CD4-positive, alpha-beta T cell treated with Interleukin-2 at 100 ng/mL for 4 hours (primary cell): ENCODE measurements at places on chromosomes 2 and 18.

GRCh38 chr2:10367472-10368439 lies 65.1 kb downstream of the HPCAL1 start:
- DNase-seq, result no peak

GRCh38 chr2:53715568-53715967 lies 52.0 kb upstream of the CHAC2 start:
- no peak for DNase-seq

GRCh38 chr2:136342138-136342537 lies 224.2 kb upstream of the CXCR4 start:
- no peak for DNase-seq

DNA sequence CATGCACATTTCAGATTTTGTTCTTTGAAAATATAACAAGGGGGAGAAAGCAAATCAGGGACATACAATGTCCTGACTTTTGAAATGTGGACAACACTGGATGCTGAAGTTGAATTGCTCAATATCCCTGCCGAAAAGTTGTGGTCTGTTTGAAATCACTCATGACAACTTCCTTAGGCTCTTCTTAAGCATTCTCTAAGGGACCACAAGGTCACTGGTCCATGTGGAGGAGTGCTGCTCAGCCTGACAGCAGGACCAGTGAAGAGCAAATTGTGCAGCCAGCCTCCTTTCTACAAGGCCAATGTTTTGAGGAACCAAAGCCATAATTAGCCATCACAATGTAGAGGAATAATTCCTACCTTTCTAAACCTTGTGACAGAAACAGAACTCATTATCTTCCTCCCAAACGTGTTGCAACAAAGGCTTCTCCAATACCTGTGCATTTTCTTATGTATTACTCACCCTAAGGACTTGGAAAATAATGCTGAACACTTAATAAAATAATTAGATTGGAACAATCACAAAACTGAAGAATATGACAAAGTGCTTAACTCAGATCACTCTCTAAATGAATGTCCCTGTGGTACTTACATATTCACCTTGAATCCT lies 1477.6 kb upstream of the NXPH2 start:
- no peak for DNase-seq

GRCh38 chr2:48600204-48600813 lies 17.3 kb upstream of the GTF2A1L start:
- DNase-seq, result peak; percentile 24

DNA sequence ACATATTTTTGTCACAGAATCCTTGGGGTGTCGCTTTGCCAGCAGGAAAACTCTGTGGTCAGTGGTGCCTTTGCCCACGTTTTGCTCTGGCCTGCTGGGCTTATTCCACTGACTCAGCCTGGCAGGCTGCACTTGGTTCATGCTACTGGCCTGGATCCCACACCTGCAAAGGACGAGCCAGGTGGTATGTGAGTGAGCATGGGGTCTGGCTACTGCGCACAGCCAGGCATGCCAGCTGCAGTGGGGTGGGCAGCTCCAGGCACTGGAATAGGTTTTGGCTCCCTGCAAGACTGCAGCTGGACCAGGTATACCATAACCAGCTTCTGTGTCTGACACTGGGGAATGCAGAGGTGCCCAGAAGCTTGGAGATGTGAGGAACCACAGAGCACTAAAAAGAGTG lies 197.9 kb upstream of the VRK2 start:
- no peak for DNase-seq

DNA sequence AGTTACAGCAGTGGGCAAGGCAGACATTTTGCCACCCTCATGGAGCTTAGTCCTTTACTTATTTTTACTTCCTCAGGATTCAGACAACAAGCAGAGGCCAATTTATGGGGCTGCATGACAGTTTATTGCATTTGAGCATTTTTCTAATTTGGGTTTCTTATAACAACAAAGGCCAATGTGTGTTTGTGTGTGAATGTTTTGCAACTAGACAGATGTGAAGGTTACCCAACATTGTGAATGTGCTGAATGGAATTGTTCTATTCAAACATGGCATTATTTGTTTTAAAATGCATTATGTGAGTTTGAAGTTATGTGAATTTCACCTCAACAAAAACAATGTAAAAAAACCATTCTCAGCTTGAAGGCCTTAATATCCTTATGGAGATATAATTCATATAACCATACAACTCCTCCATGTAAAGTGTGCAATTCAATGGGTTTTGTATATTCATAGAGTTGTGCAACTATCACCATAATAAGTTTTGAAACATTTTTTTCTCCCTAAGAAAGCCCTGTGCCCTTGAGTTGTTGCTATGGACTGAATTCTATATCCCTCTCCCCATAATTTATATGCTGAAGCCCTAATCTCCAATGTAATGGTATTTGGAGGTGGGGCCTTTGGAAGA lies 57.3 kb downstream of the CCDC195 start:
- DNase-seq, result no peak

- DNase-seq, result no peak
Observed at GRCh38 chr18:5064841-5065370, 132.2 kb downstream of the AKAIN1 start.

- DNase-seq, result no peak
Observed at GRCh38 chr2:128313091-128313836, 5.4 kb downstream of the HS6ST1 start.

DNA sequence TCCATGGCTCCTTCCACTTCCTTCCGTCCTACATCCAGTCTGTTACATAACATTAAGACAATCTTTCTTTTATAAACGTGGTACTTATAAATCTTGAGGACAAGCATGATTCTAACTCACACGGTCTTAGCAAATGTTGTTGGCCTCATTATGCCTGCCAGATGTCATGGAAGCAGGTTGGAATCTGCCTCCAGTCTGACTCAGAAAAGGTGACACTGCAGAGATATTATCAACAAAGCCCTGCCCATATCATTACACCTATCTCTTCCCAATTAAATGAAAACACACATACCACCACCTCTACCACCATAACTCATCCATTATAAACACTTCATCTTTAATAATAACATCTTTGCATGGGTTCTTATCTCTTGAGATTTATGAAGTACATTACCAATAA lies 334.7 kb upstream of the CHAC2 start:
- DNase-seq, result no peak

DNA sequence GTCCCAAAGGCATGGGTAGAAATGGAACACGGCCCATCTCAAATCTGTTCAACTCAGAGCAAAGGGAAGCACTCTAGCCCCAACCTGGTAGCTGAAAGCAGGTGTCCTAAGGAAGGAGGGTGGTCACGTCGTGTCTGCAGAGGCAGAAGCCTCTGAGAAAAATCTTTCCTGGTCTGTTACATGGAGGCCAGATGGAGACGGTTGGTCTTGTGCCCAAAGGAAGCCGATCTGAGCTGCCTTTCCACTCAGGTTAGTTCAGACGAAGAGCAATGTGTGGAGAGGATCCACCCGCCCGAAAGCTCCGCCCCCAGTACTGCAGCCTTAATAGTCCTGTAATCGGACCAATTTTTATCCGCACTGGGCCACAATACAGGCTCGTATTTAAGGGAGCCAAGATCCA lies 54.9 kb upstream of the AMMECR1L start:
- DNase-seq, result no peak

DNA sequence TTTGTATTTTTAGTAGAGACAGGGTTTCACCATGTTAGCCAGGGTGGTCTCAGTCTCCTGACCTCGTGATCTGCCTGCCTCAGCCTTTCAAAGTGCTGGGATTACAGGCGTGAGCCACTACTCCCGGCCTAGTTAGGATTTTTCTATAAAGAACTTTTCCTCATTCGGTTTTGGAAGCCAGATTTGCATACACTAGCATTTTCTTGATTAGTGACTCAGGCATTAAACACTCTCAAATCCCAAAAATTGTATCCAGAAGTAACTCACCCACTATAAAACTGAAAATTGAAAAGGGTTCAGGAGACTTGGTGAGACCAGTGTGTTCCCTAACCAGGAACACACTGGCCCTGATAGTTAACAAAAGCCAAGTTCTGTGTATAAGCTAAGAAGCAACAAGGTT lies 25.2 kb downstream of the EIF2AK3 start:
- no peak for DNase-seq

GRCh38 chr2:2663401-2664036 lies 332.4 kb upstream of the MYT1L start:
- no peak for DNase-seq

DNA sequence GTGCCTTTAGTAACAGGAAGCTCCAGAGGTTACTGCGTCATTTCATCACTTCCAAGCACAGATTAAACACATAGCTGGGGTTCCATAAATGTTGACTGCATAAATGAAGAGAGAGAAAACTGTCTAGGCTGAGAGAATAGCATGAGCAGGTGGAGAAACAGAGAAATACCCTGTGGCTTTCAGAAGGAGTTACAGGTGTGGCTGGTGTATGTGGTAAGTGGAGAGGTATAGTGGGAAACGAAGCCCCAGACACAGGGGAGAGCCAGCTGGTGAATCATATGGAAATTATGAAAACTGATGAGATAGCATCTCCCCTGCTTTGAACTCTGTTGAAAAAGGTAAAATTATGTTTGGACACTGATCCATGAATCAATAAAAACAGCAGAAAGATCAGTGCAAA lies 807.4 kb upstream of the POU3F3 start:
- no peak for DNase-seq

DNA sequence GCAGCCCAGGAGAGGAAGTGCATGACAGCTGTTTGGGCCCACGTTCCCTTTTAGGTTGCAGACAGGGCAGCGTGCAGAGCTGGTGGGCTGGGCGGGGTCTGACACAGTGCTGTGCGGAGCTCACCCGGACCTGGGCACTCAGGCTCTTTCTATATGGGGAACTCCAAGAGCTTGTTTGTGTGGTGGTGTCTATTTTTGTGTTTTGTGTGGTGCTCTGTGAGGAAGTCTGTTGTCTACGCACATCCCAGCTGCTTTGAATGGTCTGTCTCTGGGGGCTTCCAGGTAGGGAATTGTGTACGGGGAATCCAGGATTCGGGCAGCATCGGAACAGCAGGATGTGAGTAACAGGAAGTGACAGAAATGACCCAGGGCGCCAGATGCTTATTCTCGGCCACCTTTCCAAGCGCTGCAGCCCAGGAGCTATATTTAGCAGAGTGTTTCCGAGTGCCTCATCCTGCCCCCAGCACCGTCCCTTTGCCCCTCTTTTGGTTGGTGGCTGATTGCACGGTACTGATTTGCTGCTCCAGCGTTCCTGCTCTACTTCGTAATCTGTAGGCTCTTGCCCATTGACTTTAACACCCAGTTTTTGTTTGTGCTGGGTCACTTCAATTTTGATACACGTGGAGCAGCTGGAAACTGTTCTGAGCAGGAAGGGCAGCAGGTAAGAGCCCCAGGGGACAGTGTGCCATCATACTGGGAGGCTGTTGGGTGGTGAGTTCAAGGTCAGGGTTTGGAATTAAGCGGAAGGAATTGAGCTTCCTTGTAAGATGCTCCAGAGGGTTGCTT lies 64.7 kb downstream of the DGKD start:
- peak; percentile 72 for DNase-seq

GRCh38 chr2:23507267-23508065 lies 122.5 kb downstream of the KLHL29 start:
- no peak for DNase-seq

GRCh38 chr2:69285379-69285894 lies 101.6 kb downstream of the GFPT1 start:
- DNase-seq, result no peak

- DNase-seq, result no peak
Observed at GRCh38 chr18:50092245-50092805, 102.6 kb downstream of the MYO5B start.

DNA sequence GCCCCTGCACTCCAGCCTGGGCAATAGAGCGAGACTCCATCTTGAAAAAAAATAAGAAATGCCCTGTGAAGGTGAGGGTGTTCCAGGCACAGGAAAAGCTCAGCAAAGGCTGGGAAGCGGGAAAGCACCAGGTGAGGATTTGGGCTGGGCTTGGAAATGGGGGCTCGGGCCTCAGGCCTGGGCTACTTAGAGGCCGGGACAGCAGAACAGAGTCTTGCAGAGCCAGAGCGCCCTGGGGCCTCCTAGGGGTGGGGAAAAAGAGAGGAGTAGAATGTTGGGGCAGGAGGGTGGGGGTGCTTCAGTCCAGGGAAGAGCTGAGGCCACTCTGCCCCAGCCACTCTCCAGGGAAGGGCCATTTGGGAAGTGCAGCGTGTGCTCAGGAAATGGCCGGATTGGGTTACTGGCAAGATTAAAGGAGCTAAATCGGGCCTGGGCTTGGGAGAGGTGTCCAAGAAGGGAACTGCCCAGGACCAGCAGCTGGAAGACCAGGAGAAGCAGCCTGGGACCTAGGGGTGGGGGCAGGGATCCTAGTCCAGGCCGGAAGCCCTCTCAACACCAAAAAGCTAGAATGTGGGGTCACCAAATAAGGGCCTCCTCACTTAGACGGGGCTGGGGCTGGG lies 13.8 kb upstream of the DES start:
- DNase-seq, result no peak

GRCh38 chr18:10343778-10344177 lies 110.7 kb upstream of the APCDD1 start:
- no peak for DNase-seq

DNA sequence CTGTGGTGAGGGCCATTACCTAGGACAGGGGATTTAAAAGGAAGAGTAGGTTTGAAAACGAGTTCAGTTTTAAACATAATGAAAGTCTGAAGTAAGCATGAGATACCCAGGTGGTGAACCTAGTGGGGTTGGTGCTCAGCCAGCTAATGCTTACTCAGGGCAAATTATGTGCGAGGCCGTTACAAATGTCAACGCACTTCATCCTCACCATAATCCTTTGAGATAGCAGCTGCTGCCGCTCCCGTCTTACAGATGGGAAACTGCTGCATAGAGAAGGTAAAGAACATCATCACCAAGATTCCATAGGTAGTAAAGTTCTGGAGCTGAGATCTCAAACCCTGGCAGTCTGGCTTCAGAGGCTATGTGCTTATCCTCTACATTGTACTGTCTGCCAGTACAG lies 209.0 kb downstream of the DYM start:
- DNase-seq, result no peak

- DNase-seq, result no peak
Observed at GRCh38 chr2:118878531-118879149, 31.2 kb upstream of the EN1 start.

DNA sequence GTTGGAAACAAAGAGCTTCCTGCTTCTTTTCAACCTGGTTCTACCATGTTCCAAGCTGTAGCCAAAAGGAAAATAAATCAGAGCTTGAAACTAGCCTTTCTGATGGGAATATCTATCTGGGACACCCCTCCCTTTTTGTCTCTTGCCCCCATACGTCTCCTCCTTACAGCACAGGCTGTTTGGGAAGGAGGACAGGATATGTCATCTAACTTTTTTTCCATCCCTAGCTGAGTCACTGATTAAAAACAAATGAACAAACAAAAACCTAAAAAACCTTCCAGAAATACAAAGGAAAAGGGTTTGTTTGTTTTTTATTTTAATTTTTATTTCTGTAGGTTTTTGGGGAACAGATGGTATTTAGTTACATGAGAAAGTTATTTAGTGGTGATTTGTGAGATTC lies 151.6 kb downstream of the FAM210A start:
- DNase-seq, result no peak
